ENCODE measurements at places on chromosomes 16 and 17. TPM values are rescaled to one million over a fixed set of nuclear protein-coding genes. Genes with fewer than 3 reads are reported as not detected.

CCL22 gene
- not detected for total RNA-seq

PRR15L gene
- not detected for total RNA-seq

WNT3 gene
- total RNA-seq, result 1.0 TPM

SOX8 gene
- 0.72 TPM for total RNA-seq

TTYH2 gene
- 1.8 TPM for total RNA-seq

CACNG5 gene
- not detected for total RNA-seq

KRT33B gene
- not detected for total RNA-seq

SCGB1C2 gene
- total RNA-seq, result not detected

NUPR1 gene
- total RNA-seq, result 25.6 TPM

PPL gene
- 7.7 TPM for total RNA-seq

ADAM11 gene
- 0.79 TPM for total RNA-seq

EVI2A gene
- 1.4 TPM for total RNA-seq

PRKCB gene
- total RNA-seq, result 0.07 TPM

PMFBP1 gene
- not detected for total RNA-seq

KRTAP4-9 gene
- total RNA-seq, result not detected

TNP2 gene
- total RNA-seq, result not detected

CACNG3 gene
- not detected for total RNA-seq

CES5A gene
- not detected for total RNA-seq

CHST5 gene
- not detected for total RNA-seq

TMEM94 gene
- 39.3 TPM for total RNA-seq

ZNF624 gene
- 5.2 TPM for total RNA-seq

SLX4 gene
- total RNA-seq, result 4.9 TPM

PPP1R27 gene
- not detected for total RNA-seq

OR1F1 gene
- total RNA-seq, result 0.07 TPM

IKZF3 gene
- total RNA-seq, result not detected

ACSM3 gene
- 0.65 TPM for total RNA-seq

Measured in smooth muscle cell of the pulmonary artery (primary cell).